ENCODE measurements at places on chromosomes 12 and 14. TPM values are rescaled to one million over a fixed set of nuclear protein-coding genes. Genes with fewer than 3 reads are reported as not detected.

- DNase-seq = no peak
- no peak overlapping the region for H3K4me3 ChIP-seq
- no peaks in the 10 kb centered on the region for H3K27me3 ChIP-seq
- no peaks in the 10 kb centered on the region for H3K36me3 ChIP-seq
These were observed 31.9 kb downstream of the TSPAN19 start for GRCh38 chr12:85004204-85004603.

The CLSTN3 gene
- 16.5 TPM for total RNA-seq

- peaks cover 30% of the 10 kb centered on the region for H3K4me1 ChIP-seq
- no peaks in the 10 kb centered on the region for H3K27me3 ChIP-seq
These were observed 17.6 kb upstream of the EID3 start for GRCh38 chr12:104285740-104286515.

The DBX2 gene
- total RNA-seq = not detected

DNA sequence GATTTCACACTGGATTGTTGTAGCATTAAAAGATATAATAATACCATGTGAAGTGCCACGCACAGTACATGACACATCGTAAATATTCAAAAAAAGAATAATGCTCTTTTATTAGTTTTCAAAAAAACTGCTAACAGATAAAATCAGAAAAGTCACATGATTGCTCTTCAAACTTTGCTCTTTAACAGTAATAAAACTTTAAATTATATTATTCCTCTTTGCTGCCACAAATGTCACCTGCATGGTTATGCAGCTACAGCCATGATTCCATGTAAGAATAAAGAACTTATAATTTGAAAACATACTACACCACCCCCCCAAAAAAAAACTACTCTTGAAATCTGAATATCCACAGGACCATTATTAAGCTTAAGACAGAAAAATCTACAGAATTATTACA is 90.0 kb downstream of the SLC2A13 start:
- H3K36me3 ChIP-seq = no peaks in the 10 kb centered on the region
- no peak overlapping the region for H3K27ac ChIP-seq
- H3K27me3 ChIP-seq = no peaks in the 10 kb centered on the region
- H3K4me1 ChIP-seq = peaks cover 4% of the 10 kb centered on the region
- no peak for DNase-seq

Measured in CD8-positive, alpha-beta memory T cell (primary cell).